Activated CD4-positive, alpha-beta T cell treated with anti-CD3 and anti-CD28 coated beads, Interleukin-2, Interleukin-6, amounts not matched to agents 100 ng/mL and 50 ng/mL, durations not matched to agents 16 hours and 8 hours (primary cell): ENCODE measurements at places on chromosomes 1 and 21.

GRCh38 chr1:51097171-51097570 lies 4.9 kb upstream of the C1orf185 start:
- no peak for DNase-seq

- DNase-seq, result no peak
Observed at GRCh38 chr1:27010226-27010994, 2.2 kb downstream of the TENT5B start.

DNA sequence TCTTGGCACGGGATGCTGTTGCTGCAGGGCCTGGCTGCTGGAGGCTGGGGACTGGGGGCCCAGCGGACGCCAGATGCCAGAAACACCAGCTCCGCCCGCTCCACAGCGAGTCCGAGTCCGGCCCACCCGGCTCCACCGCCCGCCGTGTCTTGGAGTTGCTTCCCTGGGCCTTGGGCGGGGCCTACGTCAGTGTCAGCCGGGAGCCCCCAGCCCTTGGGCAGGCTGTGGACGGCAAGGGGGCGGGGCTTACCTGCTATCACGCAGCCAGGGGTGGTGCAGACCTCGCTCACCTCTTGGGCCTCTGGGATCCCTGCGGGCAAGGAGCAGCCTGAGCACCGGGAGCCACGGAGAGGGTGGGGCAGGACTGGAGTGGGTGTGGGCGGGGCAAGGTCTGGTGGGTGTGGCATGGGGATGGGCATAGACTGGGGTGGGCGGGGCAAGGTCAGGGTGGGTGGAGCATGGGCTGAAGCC lies 21.8 kb downstream of the MMEL1 start:
- DNase-seq, result peak; percentile 10

- no peak for DNase-seq
Observed at GRCh38 chr1:16352842-16353535, 709 bp upstream of the FBXO42 start.

DNA sequence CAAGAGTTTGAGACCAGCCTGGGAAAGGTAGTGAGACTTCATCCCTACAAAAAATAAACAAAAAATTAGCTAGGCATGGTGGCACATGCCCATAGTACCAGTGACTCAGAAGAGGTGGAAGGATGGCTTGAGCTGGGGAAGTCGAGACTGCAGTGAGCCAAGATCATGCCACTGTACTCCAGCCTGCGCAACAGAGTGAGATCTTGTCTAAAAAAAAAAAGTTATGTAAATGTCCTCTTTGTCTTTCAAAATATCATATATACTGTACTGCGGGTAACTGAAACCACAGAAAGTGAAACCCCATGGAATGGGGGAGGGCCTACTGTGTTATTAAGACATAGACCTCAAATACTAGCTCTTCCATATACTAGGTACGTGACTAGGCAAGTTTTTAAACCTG lies 20.8 kb downstream of the ACADM start:
- DNase-seq, result no peak

- no peak for DNase-seq
Observed at GRCh38 chr1:31413405-31414001, 490 bp downstream of the SERINC2 start.

GRCh38 chr21:32481875-32482408 lies 69.4 kb downstream of the EVA1C start:
- no peak for DNase-seq

GRCh38 chr1:21317035-21317689 lies 26.9 kb upstream of the ECE1 start:
- DNase-seq, result no peak

- DNase-seq, result no peak
Observed at GRCh38 chr21:14684071-14684470, 138.0 kb upstream of the SAMSN1 start.

- DNase-seq, result no peak
Observed at GRCh38 chr1:22815421-22816066, 104.9 kb downstream of the EPHB2 start.

DNA sequence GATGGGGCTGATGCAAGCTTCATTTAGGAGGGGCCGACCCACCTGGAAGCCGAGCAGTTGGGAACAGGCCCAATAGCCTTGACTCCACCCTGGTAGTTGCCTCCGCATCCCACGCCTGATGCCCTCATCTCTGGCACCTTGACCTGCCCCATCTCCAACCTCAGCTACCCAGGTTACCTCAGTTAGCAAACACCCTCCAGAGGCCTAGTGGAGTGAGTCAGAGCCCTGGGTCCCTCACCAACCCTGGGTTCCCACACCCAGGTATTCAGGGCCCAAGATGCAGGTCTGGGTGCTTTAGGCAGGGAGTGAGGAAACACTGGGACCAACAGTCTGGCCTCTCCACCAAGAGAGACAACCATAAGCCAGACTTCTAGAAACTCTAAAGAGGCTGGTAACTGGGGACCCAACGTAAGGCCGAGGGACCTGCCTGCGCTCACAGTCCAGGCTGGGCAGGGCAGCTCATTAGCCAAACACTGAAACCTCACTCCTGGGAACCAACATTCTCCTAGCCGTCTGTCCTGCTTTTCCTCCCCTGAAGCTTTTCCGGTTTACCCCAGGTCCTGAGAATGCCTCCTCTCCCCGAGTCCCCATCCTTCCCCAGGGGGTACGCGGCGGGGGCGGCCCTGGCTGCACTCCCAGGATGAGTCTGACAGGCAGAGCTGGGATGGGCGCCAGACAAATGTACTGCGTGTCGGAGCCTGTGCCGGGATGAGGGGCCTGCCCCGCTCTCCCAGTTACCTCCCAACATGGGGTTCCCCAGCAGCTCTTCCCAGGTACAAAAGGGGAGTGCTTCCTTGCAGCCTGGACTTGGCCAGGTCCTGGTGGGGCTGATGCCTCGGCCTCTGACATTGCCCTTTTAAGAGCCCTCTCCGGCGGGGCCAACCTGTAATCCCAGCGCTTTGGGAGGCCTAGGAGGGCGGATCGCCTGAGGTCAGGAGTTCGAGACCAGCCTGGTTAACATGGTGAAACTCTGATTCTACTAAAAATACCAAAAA lies 8.9 kb upstream of the CELSR2 start:
- peak; percentile 33 for DNase-seq

DNA sequence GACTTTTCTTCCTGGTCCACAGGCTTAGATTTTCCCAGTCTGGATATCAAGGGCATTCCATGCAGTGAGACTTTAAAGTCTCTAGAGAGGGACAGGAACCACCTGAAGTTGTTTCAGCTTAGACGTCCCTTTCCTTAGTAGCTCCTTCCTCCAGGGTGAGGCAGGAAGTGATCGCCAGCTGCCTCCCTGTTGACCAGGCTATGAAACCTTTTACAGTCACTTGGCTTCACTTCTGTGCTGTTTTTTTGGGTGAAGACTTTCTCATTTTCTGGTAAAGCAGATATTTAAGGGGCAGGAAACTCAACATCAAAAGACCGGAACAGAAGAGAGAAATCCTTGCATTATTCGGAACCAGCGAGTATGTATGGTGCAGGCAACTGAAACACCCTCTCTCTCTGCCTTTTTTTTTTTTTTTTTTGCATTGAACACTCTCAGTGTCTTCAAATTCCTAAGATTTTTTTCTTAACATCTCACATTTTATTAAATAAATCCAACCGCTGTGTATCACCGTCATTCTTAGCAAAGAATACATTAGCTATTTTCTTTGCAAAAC lies 234.6 kb upstream of the IRF2BP2 start:
- DNase-seq, result peak; percentile 60

DNA sequence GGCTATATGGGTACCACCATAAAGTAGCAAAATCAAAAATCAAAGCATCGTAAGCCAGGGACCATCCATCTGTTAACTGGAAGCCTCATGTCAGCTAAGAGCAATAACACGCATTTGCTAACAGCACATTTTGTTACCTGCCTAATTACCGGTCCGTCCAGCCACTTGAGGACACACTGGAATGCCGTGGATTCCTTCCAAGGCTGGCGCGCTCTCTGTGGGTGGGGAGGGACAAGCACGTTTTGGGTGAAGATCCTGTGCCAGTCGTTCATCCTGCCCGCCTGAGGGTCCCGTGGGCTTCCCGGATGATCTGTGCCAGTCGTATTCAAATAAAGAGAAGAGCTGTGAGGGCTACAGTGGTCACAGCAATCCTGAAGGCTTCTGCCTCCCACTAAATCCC lies 6.2 kb downstream of the NPHP4 start:
- no peak for DNase-seq

GRCh38 chr1:112957133-112957812 lies 1.3 kb upstream of the SLC16A1 start:
- DNase-seq, result peak; percentile 88

DNA sequence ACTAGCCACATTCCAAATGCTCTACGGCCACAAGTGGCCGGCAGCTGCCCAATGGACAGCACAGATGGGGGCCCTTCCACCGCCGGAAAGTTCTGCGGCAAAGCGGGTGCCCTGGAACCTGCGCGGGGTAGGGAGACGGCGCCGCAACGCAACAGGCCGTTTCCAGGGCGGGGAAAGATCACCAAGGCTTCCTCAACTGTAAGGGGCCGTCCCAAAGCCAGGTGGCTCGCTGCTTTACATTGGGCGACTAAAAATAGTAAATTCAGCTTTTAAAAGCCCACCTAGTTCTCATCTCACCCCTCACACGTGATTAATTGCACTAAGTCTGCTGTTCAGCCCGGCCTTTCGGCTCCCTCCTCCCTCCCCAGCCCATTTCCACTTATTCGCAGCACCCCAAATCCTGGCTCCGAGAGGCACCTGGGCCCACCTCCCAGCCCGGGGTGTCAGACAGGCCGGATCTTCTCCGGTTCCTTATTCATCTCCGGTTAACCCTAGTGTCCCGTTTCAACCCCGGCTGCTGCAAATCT lies 643 bp downstream of the CFAP298 start:
- peak; percentile 53 for DNase-seq

DNA sequence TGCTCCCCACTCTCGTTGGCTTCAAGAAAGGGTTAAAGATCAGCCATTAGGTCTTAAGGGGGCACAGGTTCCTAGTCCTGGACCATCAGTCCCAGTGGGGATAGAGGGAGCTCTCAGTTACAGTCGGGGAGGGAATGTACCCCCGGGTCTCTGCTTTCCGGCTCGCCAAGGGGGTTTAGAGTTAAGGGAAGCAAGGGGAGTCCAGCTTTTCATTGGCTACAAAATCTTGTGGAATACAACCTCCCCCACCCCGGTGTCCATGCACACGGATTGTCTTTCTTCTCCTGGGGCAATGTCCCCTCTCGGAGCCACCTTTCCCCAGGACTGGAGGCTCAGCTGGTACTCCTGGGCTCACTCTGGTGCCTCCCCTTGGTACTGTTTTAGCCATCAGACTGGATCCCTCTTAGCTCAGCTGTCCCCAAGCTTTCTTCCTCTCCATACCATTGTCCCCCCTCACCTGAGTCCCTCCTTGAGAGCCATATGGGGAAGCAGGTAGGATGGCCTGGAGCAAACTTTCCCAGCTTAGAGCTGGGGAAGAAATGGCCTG lies at the start of gene A3GALT2:
A3GALT2 (minus strand) TSS at position 480 of the 547 bp plus-strand sequence; CDS start at position 480, 0 bp downstream.
- no peak for DNase-seq

- no peak for DNase-seq
Observed at GRCh38 chr1:169090900-169091311, 15.6 kb upstream of the ATP1B1 start.

DNA sequence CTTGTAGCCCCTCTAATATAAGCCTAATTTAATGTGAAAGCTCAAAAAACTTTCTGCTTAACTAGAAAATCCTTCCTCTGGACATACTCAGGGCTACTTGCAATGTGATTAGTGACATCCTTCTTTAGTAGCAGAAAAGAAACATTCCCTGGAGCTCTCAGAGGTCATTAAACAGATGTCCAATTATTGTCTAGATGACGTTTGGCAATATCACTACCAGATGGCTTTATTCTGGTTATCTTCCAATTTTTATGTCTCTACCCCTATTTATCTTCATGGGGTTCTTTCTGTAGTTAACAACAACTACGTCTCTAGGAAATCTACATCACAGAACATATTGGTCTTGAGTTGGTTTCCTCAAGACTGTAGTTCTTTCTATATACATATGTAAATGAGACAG lies 44.2 kb downstream of the CTH start:
- DNase-seq, result no peak
